HTR-8/SVneo (cell line): ENCODE measurements at places on chromosomes 7 and 10.

DNA sequence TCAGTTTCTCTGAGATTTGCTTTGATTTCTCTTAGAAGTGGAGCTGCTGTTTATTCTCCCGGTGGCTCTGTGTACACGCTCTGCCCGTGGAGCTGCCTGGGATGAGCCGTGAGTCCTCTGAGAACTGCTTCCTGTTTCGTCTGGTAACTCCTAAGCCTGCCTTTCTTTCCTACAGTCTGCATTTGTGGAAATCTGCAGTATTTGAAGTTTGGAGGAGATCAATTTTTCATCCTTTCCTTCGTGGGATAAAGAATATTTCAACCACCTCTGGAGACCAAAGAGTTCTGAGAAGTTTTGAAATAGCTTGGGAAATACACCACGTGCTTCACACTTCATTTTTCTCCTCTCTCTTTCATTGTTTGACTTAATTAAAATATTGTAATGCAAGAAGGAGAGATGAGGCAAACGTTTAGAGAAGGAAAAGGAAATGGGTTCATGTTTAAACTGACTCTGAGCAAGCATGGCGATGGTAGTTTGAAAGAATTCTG is 311.9 kb downstream of the LRMDA start:
- no peak for DNase-seq

DNA sequence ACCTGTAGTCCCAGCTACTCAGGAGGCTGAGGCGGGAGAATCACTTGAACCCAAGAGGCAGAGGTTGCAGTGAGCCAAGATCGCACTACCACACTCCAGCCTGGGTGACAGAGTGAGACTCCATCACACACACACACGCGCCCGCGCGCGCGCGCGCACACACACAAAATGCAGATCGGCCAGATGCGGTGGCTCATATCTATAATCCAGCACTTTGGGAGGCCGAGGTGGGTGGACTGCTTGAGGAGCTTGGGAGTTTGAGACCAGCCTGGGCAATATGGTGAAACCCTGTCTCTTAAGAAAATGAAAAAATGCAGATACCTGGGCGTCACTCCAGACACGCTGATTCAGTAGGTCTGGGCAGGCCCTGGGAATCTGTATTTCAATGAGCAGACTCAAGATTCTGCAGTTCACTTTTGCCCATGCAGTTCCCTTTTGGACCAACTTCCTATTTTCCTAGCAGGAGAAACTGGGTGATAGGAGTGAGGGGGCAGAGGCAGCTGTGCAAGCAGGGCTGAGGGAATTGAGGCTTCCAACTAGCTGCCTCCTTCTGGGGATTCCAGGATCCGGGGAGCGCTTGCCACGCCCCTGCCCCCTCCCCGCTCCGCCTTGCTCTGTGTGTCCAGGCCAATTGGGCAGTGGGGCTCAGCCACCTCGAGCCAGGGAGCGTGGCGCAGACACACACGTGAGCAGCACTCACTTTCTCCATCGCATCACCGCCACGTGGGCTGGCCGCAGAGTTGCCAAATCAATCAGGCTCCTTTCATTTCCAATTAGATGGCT is 173.6 kb downstream of the SH3PXD2A start:
- DNase-seq, result no peak

DNA sequence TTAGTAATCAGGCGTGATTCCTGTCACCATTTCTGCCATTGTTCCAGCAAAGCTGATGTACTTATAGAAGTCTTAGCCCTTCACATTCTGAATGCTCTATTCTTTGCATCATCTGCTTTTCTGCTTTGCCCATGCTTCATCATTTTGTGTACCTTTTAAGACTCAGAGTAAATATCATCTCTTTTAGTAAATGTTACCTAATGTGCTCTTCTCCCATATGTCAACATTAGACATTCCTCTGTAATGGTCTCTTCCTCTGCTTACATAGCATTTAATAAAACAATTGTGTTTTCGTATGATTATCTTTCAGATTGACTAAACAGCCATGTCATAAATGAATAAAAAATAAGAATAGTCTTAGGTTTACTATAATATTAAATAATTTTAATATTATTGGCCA is 719.6 kb upstream of the GRM3 start:
- no peak for DNase-seq

- DNase-seq, result no peak
Measured at GRCh38 chr7:1768832-1769231, 98.8 kb downstream of the ELFN1 start.

GRCh38 chr10:72480861-72481260 is 126.1 kb upstream of the DNAJB12 start:
- DNase-seq, result no peak

DNA sequence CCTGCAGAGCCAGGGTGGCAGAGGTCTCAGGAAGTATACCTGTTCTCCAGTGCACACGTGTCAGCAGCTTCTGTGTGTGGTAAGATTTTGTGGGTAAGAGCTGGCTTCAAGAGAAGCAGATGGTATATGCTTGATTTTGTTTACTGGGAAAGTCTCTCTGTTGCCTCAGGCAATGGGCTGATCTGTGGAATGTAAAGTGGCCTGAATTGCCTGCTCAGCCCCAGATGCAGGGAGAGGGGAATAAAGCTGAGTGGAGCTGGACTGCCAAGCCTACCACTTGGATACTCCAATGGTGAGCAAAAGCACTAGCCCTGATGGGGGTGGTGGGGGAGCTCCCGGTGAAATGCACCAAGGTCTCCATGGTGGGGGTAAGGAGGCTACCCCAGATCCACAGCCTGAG is 156.1 kb downstream of the WDR11 start:
- no peak for DNase-seq

GRCh38 chr10:93435621-93436397 is 46.3 kb downstream of the MYOF start:
- DNase-seq, result no peak
